KG1 (cell line): ENCODE measurements at places on chromosomes 7 and 10.

DNA sequence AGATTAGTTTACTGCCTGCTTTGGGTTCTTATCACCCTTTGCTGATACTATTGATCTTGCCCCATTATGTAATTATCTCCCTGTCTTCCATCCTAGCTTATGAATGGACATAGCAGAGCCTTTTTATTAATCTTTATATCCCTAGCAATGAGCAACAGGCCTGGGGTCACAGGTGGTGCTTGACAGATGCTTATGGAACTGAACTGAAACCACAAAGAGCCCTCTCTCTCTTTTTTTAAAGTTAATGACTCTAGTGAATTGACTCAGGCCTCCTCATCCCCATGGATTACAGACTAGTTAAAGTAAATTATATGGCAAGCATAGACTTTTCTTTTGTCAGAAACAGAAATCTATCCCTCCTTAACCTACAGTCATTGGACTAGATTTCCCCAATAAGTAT, 265.2 kb downstream of the PHTF2 start:
- no peak for DNase-seq

GRCh38 chr10:102268375-102268888, 23.1 kb downstream of the GBF1 start:
- DNase-seq: no peak

- DNase-seq: no peak
Observed at GRCh38 chr7:145104400-145104799, 268.5 kb upstream of the TPK1 start.

GRCh38 chr7:133576612-133577168, 323.8 kb downstream of the EXOC4 start:
- no peak for DNase-seq

DNA sequence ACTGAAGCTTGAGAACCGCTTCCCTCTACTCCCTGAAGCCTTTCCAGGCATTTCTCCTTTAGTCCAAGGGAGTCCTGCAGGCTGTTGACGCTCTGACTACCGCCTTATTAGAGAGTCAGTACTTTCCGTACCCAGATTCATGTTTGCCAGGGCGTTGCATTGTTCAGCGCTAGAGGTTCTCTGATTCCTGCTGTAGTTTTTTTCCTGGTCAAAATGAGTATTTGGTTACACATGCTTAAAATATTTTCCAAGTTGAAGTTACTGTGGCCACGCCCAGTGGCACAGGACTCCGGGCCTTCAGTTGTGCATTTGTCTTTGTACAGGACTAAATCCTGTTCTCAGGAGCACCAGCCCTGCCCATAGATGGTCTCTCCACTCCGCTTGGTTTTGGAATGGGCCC, 7.9 kb downstream of the MTURN start:
- no peak for DNase-seq

DNA sequence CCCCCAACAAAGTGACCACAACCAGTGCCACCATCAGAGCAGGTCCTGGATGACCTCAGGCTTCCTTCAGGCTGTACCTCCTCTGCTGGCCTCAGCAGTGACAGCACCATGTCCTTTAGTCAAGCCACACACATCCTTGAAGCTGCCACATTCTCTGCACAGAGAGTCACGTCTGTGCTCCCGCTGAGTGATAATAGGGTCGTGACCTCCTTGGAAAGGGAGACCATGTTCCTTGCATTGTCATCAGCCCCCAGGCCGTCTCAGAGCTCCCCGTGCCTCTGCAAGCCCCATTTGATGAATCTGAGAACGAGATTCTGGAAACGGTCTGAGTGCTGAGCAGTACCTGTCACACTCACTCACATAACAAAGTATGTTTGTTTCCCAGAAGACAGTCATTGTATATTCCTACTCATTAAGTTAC, 106.5 kb upstream of the PRR15 start:
- DNase-seq: no peak
